ENCODE measurements at places on chromosomes 6 and 20.

DNA sequence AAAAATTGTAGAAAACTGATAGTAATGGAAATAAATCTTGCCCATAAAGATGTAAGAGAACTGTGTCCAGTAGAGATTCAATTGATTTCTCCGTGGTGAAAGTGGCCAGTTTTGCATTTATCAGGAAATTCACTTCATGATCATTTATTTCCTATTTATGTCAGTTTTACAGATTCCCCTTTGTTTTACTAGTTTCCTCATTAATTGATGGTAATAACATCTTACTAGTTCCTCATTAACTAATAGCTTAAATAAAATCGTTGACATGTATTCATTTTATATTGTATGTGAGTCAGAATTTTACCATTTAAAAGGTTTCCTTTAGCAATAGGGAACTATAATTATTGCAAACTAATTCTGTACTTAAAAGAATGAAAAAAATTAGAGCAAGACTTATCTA, 99.8 kb upstream of the ADGRF1 start:
- DNase-seq, result no peak

DNA sequence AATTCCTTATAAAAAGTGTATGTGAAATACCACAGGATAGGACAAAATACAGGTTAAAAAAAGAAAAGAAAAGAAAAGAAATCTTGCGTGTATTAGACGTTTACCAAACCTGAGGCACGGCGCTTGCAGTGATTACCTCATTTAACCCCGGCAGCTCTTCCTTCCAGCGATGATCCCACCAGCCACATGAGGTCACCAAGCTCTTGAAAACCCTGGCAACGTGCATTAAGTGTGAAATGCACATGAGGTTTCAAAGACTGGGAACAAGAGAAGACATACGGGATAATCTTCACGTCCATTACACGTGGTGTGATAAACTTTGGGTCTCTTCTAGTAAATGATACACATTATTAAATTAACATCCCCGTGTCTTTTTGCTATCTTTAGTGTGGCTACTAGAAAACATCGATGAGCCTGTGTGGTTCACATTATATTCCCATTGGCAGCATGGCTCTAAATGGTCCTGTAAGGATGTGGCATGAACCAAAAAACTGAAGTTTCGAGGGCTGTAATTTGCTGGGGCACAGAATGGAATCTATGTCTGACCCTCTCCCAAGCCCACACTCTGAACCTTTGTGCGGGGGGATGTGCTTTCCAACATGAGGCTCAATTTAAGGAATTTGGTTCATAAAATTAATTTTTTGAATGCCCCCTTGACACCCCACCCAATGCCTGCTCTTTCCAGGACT, 59.2 kb upstream of the THBS2 start:
- no peak for DNase-seq

DNA sequence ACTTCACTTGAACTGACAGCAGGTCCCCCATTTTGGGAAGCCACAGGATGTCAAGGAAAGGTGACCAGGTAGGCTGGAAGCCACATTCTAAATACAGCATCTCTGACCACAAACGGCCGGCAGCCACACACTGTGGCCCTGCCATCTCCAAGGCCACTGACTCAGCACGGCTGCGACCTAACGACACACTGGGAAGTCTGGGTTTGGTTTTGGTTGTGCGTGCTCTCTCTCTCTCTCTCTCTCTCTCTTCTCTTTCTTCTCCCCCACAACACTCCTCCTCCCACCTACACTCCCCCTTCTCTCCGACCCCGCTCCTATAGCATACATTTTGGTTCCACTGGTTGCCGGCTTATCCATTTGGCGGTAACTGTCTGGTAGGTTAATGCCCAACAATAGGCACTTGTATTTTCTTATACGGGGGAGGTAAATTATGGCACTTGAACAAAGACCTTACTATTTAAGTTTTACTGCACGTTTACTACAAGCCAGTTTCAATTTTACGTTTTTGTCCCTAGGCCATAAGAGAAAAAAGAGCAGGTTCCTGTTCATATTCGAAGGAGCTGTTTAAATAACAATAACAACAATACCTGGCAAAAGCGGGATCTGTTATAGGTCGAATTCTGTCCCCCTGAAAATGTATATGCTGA, 103.6 kb downstream of the GMDS start:
- no peak for DNase-seq

DNA sequence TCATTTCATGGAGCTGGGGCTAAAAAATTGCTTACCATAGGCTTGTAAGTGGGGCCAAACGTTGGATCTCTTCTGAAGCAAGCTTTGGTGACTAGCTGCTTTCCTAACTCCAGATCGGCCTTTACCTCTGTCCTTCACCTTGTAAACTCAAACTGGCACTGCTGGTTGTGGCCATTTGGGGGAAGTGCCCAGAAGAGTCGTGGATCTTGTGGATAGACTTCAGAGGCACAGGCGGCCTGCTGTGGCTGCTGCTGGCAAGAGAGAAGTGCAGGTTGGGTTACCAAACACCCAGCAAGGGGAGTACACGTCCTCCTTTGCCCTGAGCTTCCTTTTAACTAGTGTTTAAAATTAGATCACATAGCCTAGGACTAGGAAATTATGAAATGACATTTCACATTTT, 36.8 kb upstream of the KLHL31 start:
- DNase-seq, result no peak

DNA sequence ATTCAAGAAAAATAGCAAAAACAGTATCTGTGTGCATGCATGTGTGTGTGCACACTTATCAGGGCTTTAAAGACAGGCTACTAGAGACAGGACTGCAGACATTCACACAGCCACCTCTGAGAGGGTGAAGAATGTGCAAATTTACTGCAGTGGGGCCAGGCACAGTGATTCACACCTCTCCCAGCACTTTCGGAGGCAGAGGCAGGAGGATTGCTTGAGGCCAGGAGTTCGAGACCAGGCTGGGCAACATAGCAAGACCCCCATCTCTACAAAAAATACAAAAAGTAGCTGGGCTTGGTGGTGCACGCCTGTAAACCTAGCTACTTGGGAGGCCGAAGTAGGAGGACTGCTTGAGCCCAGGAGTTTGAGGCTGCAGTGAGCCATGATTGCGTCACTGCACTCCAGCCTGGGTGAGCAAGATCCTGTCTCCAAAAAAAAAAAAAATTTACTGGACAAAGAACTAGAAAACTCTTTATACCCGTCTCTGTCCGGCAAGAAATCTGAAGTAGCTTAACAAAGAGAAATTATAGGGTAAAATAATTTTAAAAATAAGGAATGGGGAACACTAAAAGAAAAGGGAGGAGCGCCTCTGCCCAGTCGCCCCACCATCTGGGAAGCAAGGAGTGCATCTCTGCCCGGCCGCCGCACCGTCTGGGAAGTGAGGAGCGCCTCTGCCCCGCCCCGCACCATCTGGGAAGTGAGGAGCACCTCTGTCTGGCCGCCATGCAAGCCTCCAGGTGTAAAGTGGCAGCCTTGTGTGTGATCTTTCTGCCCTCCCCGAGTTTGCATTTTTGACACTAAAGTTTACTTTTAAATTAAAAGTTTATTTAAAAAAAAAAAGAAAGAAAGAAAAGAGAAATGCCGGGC, 105.1 kb downstream of the ZMYND8 start:
- DNase-seq, result no peak

- peak; percentile 48 for DNase-seq
These were observed 4.2 kb downstream of the PSMF1 start for GRCh38 chr20:1122388-1123315.

DNA sequence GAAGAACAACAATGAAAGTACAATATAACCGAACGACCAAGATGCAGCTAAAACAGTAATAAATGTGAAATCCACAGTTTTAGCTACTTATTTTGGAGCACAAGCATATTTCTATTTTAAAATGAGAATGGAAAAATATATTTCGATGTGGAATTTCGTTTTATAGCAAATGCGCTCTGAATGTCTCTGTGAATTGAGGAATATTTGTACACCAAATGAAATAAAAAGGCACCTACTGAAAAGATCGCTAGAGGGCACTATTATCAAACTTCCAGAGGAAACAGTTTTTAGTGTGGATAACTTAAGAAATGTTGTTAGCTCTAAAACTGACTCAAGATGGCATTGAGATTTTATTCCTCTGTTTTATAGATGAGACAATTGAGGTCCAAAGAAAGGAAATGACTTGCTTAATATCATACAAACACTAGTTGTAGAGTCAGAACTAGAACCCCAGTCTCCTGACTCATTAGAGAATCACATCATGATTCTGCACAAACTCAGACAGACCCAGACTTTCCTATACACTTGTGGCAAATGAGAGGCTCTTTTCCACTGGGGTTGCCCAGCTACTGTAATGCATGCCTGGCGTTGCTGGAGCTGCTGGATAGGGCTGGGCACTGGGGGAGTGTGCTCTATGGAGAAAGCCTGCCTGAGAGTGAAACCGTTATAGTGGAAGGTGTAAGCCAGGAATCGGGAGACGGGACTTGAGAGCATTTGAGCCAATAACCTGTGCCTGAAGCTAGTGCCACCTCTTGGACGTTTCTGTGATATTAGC, 51.9 kb downstream of the GCLC start:
- DNase-seq, result peak; percentile 56

GRCh38 chr6:110461376-110461775, 15.0 kb downstream of the SLC22A16 start:
- DNase-seq, result no peak

DNA sequence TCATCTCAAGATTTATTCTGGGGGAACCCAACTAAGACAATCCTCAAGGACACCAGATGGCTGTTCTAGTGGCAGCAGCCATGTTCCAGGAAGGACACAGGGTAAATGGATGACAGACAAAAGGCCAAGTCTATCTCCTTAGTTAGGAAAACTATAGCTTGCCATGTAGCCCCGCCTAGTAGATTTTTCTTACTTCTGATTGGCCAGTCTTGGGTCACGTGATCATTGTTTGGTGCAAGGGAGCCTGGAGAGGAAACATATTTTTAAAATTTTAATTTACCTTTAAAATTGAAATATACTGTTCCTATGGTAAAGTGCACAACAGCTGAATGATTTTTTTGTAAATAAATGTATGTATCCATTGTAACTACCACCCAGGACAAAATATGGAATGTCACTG, 4.4 kb upstream of the KCNS1 start:
- no peak for DNase-seq

DNA sequence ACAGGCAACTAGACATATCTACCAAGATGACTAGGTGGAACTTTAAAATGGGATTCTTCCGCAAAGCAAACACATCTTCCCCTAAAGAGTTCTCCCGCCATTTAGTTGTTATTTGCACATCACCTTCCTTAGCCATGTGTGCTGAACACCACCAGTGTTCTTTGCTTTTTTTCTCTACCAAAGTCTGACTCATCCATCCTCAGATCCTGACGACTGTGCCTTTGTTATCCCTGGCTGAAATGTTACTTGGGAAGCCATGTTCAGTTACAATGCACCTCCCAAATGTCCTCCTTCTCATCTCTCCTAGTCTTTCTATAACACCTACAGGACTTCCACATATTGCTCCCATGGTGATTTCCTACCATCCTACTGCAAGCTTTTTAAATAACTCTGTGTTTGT, 593.5 kb upstream of the ARID1B start:
- DNase-seq, result no peak

- DNase-seq, result no peak
These were observed 22.7 kb upstream of the MOCS1 start for GRCh38 chr6:39956936-39957335.

DNA sequence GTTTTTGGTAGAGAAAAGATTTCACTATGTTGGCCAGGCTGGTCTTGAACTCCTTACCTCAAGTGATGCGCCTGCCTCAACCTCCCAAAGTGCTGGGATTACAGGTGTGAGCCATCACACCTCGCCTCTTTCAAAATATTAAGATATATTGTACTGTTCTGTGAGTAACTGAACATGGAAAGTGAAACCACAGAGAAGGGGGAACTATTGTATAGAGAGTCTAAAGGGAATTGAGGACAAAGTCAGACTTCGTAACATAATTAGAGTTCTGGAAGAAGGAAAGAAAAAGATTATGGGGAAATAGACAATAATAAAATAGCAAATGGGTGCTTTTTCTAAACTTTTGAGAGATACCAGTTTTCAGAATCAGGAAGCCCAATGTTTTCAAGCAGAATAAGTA, 17.4 kb upstream of the AKAP7 start:
- no peak for DNase-seq

DNA sequence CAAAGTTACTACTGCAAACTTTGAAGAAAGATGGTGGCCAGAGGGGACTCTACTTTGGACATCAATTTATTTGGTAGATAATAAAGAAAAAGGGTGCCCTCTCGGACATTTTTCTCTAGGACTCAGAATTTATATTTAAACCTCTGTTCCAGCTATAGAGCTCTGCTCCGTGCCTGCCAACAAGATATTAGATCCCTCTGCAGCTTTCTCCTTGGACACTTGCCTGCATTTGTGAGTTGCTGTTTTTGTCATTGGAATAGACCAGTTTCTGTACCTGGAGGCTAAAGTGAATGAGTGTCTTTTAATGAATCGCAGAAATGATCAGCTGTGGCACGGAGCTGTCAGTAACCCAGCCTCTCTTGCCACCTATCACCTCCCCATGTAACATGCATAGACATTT, 253.5 kb downstream of the NRN1 start:
- no peak for DNase-seq

- DNase-seq, result peak; percentile 53
These were observed 28.3 kb downstream of the MAS1 start for GRCh38 chr6:159919011-159919511.

- DNase-seq, result no peak
These were observed 75.9 kb upstream of the SYNJ2 start for GRCh38 chr6:157905590-157906342.

GRCh38 chr20:24672181-24672880, 202.9 kb downstream of the SYNDIG1 start:
- DNase-seq, result no peak

GRCh38 chr6:44226368-44227147, 3.2 kb downstream of the SLC29A1 start:
- no peak for DNase-seq

DNA sequence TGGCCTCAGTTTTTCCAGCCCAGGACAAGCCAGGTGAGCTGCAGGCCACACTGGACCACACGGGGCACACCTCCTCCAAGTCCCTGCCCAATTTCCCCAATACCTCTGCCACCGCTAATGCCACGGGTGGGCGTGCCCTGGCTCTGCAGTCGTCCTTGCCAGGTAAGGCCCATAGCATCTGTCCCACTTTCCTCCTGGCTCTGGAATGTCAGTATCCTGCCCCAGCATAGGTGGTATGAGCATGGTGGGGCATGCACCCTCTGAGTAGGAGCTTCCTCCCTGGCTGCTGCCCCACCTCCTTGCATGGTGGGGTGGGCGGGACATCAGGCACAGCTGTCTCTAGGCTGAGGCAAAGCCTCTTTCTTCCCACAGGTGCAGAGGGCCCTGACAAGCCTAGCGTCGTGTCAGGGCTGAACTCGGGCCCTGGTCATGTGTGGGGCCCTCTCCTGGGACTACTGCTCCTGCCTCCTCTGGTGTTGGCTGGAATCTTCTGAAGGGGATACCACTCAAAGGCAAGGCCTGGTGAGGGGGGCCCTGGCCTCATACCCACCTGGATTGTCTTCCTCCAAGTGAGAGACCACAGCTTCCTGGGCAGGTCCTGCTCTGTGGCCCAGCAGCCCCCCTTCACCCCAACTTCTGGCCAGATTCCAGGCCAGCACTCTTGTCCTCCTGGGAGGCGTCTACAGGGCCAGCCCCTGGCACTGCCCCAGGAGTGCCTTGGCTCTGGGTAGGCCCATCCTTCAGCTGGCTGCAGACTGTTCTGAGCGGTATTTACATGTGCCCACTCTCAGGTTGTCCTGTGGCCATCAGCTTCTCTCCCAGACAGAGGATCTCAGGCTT, 9.1 kb downstream of the PI16 start:
- DNase-seq, result no peak

- DNase-seq, result peak; percentile 95
These were observed 125.1 kb upstream of the NXT1 start for GRCh38 chr20:23225407-23226060.
